ENCODE measurements at places on chromosomes 2 and 18.
A peak's percentile ranks its signal among the peaks of the same experiment; 100 is the strongest.

DNA sequence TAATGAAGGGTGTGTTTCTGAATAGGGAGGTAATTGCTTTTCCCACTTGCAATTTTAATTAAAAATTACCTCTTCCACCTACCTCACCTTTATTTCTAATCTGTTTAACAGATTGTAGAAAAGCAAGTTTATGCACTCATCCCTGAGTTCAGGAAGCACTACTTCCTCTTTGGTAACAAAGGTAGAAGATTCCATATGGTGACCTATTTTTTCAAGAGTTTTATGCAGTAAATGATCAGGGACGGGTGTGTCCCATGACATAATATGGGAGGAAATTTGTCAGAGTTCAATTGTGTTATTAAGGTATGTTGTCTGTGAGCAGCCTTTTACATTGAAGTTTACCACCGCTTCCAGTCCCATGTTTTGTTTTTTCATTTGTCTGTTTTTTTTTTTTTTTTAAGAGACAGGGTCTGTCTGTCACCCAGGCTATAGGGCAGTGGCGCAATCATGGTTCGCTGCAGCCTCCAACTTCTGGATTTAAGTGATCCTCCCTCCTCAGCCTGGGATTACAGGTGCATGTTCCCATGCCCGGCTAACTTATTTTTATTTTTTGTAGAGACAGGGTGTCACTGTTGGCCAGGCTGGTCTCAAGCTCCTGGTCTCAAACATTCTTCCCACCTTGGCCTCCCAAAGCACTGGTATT, 68.2 kb downstream of the ASAP2 start:
- no peak for DNase-seq

DNA sequence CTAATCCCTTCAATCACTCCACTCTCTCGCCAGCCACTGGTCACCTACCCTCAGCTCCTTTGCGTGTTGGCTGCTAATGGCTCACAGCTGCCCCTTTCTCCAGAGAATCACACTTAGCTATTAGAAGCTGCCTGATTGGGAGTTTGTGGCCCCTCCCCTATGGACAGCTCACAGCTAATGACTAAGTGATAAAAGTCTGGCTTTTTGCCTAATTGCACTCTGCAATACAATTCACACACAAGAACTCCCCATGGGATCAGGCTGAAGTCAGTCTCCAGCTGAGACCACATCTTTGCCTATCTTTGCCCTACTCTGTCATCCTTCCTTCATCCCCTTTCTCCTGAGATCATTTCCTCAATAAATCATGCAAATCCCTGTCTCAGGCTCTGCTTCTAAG, 701.9 kb upstream of the RAB6C start:
- no peak for DNase-seq

GRCh38 chr2:204544961-204545860, at the start of gene PARD3B:
Gene PARD3B (plus strand): TSS chr2:204545475. CDS start chr2:204546000, 525 bp downstream.
- peak; percentile 66 for DNase-seq

DNA sequence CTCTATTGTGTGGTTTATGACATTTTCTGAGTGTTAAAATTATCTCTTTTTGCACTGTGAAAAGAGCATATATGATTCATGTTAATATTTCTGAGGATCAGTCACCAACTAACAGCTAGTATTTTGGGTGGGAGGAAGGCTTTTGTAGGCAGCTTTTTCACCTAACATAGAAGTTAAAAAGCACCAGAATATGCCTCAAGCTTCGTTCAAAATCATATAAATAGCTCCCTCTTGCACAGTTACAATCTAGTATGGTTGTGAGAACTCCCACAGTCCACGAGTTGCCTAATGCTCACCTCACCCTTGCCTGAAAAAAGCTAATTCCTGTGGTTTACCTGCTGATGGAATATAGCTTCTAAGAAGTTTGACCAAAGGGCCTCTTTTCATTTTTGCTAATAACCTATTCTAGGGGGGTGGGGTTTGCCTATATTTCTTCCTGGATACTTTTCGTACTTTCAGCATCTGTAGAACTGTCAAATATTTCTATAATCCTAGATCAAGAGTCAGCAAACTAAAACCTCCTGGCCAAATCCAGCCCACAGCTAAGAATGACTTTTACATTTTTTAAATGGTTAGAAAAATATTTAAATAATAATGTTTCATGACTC, 167.1 kb upstream of the FOSL2 start:
- peak; percentile 17 for DNase-seq

GRCh38 chr18:9643549-9643948, 29.2 kb upstream of the PPP4R1 start:
- peak; percentile 96 for DNase-seq

- DNase-seq = no peak
These were observed 226.6 kb downstream of the ANKRD30B start for GRCh38 chr18:14974576-14974975.

Data from fibroblast of villous mesenchyme (primary cell).